ENCODE measurements at places on chromosomes 2 and 18.

GRCh38 chr2:68368654-68369336 lies 3.7 kb downstream of the PLEK start:
- DNase-seq, result no peak

GRCh38 chr2:98893911-98894321 lies 42.1 kb downstream of the CRACDL start:
- peak; percentile 2 for DNase-seq

DNA sequence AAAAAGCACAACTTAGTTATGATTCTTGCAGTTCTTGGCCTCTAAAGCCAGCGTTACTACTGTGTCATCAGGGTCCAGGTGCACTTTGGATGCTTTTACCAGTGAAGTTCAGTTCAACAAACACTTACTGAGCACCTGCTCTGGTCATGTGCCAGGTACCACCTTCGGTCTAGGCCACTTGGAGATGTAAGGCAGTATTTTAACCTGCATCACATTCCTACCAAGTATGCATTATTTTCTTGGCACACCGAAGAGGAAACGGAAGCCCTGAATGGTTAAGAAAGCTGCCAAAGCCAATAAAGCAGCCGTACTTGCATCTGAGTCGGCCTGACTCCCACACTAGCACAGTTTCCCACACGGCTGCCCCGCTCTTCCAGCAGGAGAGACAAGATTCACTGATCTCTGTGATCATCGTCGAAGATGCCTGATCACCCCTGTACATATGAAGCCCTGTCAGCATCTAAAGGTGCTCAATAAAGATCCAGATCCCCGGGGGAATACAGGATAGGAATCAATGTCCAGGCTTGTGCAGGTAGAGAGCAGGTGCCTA lies 427.1 kb downstream of the EIPR1 start:
- DNase-seq, result no peak

- no peak for DNase-seq
Measured at GRCh38 chr2:178767094-178768060, 39.8 kb downstream of the TTN start.

DNA sequence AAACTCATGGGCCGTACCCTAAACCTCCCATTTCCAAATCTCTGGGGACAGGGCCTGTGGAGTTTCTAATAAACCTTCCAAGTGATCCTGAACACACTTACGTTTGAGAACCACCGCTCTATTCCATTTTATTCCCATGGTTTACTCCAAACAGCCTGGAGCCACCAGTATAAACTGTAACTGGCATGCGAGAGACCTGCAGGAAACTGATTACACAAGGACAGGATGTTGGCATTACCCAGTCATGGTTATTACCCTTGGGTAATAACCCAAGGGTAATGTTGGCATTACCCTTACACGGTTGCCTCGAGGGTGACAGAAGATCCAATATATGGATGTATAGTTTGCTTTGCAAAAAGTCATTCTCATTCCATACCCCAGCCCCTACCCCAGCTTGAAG lies 37.0 kb upstream of the YPEL5 start:
- no peak for DNase-seq

GRCh38 chr2:145221032-145221431 lies 701.1 kb upstream of the ZEB2 start:
- DNase-seq, result no peak

GRCh38 chr18:36830158-36830495 lies 1.2 kb downstream of the KIAA1328 start:
- no peak for DNase-seq

DNA sequence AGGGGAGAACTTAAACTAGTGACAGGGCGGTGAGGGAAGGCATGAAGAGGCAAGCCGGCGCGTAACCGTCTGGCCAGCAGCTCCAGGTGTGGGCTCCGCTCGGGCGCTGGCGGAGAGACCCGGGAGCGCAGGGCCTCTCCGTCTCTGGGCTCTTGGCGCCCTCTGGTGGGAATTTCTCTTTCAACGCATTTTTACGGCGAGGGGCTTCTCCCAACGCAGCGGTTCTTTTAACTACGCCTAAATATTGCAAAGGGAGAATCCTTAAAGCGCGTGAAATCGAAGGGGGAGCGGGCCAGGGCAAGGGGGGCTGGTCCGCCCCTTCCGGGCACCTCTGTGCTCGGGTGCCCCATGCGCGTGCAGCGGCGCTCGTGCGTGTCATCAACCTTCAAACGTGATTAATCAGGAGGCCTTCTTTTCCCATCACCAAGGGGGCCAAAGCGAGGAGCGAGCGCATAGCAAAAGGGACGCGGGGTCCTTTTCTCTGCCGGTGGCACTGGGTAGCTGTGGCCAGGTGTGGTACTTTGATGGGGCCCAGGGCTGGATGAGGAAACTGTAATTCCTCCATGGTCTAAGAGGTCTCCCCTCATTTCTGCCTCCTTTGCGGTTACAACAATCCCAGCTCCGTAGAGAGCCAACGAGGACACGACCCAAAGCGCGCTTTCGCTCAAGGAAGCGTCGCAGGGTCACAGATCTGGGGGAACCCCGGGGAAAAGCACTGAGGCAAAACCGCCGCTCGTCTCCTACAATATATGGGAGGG lies 762 bp upstream of the GAD1 start:
- no peak for DNase-seq

GRCh38 chr2:222439692-222440091 lies 15.3 kb downstream of the SGPP2 start:
- DNase-seq, result no peak

GRCh38 chr2:219439506-219439905 lies 4.9 kb downstream of the SPEG start:
- DNase-seq, result no peak
